HS-5 (cell line): ENCODE measurements at places on chromosomes 12 and 14.

- DNase-seq: no peak
These were observed 1.3 kb downstream of the C12orf75 start for GRCh38 chr12:105331805-105332251.

GRCh38 chr12:28331130-28331529 lies 140.9 kb downstream of the CCDC91 start:
- no peak for DNase-seq

DNA sequence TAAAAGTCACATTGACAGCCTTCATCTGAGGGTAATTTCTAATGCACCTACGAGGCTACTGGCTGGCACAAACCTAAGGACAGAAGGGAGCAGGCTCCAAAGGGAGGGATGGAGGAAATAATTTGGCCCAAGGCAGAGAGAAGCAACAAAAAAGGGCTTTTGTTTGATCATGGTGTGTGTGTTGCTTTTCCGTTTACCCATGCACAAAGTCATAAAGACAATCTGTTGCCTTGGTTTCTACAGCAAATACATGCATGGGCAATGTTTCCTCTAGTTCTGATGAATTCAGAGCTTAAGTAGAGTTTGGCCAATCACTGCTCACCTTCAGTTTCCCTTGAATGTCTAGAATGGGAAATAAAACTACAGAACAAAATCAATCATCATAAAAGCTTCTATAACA lies 262.5 kb upstream of the CAND1 start:
- no peak for DNase-seq

GRCh38 chr12:66662729-66663128 lies 16.1 kb downstream of the GRIP1 start:
- peak; percentile 31 for DNase-seq

- no peak for DNase-seq
These were observed 366.5 kb upstream of the OR4E1 start for GRCh38 chr14:22039938-22040780.

DNA sequence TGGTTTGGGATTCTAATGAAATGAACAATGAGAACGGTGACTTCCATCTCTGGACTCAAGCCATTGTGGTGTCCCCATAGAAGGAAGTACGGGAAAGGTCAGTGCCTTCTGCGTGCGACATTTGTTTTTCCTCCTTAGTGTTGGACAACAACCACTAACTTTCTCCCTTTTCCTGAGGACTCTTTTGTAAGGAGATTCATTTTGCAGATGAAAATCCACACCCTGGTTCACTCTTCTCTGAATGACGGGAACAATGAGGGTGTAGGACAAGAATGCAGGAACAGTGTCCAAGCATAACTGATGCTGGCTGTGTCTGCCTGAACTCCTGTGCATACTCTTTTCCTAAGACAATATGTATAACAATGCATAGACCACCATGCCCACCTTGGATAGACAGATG lies 176.4 kb downstream of the STXBP6 start:
- no peak for DNase-seq

DNA sequence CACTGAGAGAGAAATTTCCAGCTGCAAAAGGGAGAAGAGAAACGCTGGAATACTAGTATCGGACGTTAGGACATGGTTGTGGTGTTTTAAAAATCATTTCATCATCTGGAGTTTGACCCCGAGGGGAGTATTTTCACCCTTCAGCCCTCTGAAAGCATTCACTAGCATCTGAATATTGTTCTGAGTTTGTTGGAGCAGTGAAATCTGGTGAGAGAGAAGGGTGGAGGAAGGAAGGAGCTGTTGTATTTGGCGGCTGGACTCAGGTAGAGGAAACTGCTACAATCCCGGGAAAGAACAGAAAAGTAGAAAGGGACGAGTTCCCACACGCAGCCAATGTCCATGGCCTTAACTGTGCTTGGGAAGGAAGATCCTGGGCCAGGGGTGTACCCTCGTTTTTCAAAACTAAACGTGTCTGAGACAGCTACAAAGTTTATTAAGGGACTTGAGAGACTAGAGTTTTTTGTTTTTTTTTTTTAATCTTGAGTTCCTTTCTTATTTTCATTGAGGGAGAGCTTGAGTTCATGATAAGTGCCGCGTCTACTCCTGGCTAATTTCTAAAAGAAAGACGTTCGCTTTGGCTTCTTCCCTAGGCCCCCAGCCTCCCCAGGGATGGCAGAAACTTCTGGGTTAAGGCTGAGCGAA lies 896 bp upstream of the CDKN1B start:
- no peak for DNase-seq

GRCh38 chr14:59600211-59600945 lies 23.8 kb upstream of the CCDC175 start:
- DNase-seq: no peak

- no peak for DNase-seq
These were observed 8.9 kb downstream of the SOCS2 start for GRCh38 chr12:93581370-93581769.

DNA sequence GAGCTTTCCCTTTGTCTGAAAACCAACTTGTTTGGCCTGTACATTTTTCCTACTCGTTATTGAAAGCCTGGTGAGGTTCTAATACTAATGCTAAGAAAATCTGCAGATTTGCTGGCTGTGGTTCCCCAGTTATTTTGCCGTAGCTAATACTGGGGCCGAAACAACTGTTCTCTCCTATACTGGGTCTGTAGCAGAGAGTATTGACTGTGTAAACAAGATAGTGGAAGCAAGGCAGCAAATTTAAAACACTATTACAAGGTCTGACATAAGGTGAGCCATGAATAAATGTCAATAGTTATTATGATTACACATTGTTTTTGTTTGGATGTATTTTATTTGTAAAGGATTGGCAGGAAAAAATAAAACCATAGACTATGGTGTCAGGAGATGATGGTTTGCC lies 1244.0 kb downstream of the AACS start:
- DNase-seq: no peak

- DNase-seq: no peak
These were observed 10.9 kb upstream of the PCED1B start for GRCh38 chr12:47068539-47068938.

GRCh38 chr12:11981121-11981733 lies 89.5 kb upstream of the BCL2L14 start:
- DNase-seq: peak; percentile 72

DNA sequence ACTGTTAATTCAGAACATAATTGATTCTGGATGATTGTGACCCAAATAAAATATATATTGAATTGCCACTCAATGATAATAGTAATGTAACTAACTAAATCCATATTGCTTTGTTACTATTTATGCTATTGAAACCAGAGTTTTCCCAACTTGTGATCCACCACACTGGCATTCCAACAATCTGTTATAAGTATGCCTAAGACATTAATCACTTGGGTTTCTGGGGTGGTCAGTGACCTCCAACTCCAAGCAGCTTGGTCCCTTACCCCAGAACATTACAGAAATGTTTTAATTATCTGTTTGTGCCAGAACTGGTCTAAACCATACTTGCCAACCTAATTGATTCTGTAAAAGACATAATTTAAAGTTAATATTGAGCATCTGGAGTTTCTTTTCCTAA lies 14.6 kb downstream of the CAPS2 start:
- DNase-seq: peak; percentile 74

- DNase-seq: no peak
These were observed 88.8 kb downstream of the ATXN7L3B start for GRCh38 chr12:74626397-74626796.

- peak; percentile 10 for DNase-seq
These were observed 30.0 kb downstream of the GALNT4 start for GRCh38 chr12:89494411-89495231.

DNA sequence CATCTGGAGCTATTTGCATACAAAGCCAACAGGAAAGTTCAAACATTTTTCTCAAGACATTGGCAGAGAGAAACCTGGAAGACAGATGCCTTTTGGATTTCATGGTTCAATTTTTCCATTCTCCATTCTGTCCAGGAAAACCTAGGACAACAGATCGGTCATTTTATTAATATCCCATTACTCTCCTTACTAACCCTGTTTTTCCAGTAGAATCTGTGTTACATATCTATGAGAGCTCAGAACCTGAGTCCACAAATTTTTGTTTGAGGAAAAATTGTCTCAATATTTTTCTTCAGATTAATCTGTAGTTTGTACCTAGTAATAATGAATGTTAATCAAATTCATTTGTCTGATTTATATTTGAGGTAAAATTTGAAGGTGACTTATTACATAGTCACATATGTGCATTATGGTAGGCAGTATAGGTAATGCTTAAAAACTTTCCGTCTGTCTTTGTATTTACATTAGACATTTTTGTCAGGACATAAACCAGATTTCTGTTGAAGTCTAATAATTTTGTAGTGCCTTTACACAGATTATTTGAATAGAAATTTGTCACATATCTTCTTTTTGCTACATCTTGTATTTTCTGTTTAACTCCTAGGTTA lies 75.3 kb downstream of the CCDC91 start:
- no peak for DNase-seq

DNA sequence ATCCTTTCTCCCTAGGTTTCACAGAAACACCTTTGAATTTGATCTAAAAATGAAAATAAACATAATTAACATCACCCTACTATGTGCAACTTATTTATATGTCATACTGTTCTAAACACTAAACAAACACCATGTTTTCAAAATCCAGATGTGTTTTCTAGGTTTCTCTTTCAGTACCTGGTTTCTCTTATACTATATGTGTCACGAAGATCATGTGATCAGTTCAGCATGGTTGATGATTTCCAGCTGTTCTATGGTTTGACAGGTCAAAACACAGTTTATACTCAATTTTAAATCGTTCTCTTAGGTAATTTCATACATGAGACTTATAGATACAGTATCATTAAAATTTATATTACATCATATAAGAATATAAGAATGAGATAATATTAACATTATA lies 373.1 kb downstream of the SOX5 start:
- no peak for DNase-seq

DNA sequence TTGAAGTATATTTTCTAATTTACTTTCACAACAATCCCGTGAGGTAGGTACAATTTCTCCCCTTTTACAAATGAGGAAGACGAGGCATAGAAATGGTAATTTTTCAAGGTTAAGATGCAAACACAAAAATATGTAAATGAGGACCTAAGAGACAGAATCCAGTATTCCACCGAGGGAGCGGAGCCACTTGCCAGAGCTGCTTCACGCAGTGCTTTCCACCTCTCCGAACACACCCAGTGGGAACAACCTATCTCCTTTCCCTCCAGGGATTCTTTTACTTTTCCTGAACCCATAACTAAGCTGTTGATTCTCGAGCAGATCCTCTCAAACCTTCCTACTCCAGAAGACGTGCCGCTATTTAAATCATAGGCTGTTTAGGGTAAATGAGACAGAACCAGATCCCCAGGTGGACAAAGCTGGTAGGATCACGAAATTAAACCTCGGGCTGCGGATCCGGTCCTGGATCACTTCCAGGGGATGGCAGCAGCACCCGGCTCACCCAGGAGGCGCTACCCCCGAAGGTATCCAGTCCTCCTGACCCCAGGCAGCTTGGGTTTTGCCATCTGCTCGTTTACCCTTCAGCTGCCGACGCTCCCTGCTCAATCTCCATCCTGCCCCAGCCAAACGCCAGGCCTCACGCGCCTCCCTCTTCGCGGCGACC lies 1.5 kb downstream of the DDHD1 start:
- peak; percentile 29 for DNase-seq

- DNase-seq: no peak
These were observed 111.1 kb downstream of the KITLG start for GRCh38 chr12:88469154-88469553.

- DNase-seq: no peak
These were observed 16.0 kb downstream of the FNTB start for GRCh38 chr14:65002586-65003210.

GRCh38 chr12:28217805-28218204 lies 27.5 kb downstream of the CCDC91 start:
- DNase-seq: no peak

DNA sequence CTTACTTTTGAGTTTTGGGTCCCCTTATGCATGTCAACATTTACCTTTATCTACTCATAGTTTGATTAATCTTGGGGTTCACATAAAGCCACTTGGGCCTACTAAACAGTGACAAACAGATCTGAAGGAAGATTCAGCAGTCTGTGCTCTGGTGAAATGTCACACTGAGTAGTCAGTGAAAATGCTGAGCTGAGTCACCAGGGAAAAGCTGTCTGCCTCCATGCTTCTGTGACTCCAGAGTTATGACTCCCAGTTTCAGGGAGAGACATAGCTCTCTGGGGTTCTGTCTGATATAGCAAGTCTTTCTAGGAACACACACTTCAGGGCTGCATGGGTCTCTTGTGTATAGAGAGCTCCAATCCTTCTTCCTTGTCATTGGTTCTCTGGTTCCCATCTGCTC lies 406.3 kb upstream of the FAR2 start:
- no peak for DNase-seq

- no peak for DNase-seq
These were observed 293.5 kb upstream of the LRFN5 start for GRCh38 chr14:41313196-41313595.

DNA sequence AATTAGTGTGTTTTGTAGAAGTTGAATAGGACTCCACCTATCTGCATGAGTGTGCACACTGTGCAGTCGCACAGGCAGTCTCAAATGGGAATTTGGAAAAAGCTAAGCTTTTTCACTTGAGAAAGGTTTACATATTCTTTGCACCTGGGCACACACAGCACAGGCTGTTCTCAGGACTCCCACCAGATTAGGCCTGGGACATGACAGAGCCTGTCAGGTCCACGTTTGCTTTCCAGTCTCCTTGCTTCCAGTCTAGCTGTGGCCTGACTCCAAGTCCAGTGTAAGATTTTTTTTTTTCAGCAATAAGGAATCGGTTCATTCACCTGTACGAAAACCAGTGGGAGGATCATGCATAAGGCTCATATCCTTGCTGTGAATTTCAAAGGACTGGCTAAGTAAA lies 181.3 kb downstream of the ZFP36L1 start:
- DNase-seq: no peak

- no peak for DNase-seq
These were observed 81.4 kb downstream of the ACTN1 start for GRCh38 chr14:68897559-68898155.

GRCh38 chr12:102005256-102005655 lies 56.5 kb downstream of the WASHC3 start:
- DNase-seq: no peak

GRCh38 chr12:49026678-49027480 lies 8.3 kb upstream of the PRKAG1 start:
- no peak for DNase-seq

DNA sequence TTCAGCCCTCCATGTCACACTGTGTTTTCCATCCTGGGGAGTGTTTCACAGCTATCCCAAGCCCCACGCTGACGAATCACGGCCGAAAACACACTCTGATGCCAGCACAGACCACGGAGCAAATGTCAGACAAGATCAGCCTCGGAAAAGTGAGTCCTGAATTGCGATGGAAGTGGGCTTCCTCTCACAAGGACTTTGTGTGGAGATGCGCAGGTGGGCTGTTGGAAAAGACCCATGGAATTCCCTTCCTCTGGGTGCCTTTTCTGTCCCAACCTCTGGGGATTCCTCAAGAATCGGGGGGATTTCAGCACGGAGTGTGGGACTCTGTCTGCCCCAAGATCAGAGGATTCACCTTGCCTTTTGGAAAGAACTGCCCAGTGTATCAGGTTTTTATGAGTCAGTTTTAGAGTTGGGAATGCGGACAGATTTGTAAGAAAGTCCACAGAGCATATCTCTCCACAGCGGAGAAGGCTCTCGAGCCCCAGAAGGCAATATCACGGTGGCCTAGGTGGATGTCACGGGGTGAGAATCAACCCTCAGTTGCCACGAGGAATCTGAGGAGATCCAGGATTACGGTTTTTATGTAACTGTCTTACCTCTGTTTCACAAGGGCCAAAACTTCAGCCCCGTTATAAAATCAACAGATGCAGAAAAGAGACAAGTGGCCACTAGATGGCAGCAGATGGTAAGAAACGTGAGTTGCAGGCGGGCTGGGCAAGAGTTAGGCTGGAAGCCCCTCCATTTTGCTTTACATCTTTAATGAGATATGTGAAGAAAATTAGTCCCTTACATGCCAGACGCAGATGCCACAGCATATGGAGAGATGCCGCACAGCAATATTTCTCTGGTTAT lies 201.9 kb downstream of the DAD1 start:
- peak; percentile 52 for DNase-seq

GRCh38 chr14:90727082-90727481 lies 89.1 kb downstream of the TTC7B start:
- DNase-seq: no peak
